ENCODE measurements at places on chromosomes 7 and 10.

- DNase-seq = no peak
These were observed 23.3 kb downstream of the KIAA1549 start for GRCh38 chr7:138957753-138958390.

GRCh38 chr10:11827006-11827405, 3.9 kb downstream of the PROSER2 start:
- no peak for DNase-seq

DNA sequence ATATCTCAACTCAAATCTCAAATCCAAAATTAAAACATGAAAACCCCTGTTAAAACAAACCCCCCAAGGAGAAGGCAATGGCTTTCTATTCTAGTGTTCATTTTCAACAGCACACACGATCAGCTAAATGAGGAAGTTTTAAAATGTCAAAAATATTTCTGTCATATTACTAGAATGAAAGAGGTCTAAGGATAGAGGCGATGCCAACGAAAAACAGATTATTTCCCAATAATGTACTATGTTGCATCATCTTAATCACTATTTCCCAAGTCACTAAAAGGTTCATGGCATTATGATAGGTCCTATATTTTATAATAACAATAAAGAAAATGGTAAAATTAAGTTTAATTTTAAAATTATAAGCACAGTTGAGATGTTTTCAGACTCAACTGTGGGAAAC, 10.1 kb downstream of the CNOT4 start:
- peak; percentile 37 for DNase-seq

DNA sequence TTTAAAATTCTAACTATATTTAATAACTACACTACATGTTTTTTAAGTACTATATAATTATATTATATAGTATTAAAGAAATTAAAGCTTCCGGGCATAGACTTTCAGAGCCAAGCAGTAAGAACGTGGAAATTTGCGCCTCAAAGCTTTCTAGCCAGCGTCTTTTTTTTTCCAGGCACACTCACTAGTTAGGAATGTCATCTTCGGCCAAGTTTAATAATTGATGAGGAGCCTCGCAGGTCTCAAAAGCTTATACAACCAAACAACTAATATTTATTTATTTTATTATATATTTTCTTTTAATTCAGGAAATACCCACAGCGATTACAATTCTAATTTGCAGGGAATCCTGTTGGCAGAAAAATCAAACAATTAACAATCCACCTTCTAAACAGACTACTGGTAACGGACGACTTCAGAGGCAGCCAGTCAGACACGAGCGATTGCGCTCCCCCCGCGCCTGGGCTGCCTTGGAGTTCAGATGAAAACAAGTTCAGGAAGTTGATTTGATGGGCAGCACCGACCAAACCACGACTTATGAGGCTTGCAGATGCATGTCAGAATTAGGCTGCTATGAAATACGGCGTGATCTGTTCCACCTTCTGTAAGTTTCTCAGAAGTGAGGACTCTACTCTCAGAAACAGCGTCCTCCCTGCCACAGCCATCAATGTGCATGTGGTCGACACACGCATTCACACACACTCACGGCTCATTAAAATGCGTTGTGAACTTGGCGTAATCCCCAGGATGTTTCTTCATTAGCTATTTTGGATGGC, 431.8 kb upstream of the MGMT start:
- peak; percentile 2 for DNase-seq

DNA sequence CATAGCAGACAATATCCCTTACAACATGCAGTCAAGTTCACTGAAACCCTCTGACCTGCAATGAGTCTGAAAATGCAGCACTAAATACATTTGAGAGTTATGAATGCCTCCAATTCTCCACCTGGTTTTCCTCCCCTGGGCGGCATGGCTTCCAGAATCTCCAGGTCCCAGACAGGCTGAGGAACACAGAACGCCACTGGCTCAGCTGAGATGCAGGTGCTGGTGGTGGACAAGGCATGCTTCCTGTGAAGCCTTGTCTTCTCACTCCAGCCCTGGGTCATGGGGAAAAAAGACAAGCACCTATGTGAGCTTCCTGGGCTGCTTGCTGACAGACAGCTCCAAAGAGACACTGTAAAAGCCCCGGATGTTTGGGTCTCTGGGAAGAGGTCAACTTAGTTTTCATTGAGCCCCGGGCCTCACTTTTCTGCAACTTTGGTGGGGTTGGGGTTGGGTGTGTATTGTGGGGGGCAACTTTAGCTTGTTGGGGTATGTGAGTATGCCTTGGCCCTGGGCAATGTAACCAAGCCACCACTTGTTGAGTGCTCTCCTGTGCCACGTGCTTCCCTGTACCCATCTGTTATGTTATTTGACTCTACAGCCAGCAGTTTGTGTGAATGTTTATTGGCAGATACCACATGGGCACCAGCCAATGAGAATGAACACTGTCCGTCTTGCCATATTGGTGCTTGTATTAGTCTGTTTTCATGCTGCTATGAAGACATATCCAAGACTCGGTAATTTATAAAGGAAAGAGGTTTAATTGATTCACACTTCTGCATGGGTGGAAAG, 127.8 kb downstream of the EMX2 start:
- no peak for DNase-seq

All from AG10803 (cell line).